Activated CD4-positive, alpha-beta T cell treated with anti-CD3 and anti-CD28 coated beads, Interleukin-2, amount 10 ng/mL, durations not matched to agents 7 days and 5 days (primary cell): ENCODE measurements at places on chromosomes 2 and 18. TPM values are rescaled to one million over a fixed set of nuclear protein-coding genes. Genes with fewer than 3 reads are reported as not detected.

DNA sequence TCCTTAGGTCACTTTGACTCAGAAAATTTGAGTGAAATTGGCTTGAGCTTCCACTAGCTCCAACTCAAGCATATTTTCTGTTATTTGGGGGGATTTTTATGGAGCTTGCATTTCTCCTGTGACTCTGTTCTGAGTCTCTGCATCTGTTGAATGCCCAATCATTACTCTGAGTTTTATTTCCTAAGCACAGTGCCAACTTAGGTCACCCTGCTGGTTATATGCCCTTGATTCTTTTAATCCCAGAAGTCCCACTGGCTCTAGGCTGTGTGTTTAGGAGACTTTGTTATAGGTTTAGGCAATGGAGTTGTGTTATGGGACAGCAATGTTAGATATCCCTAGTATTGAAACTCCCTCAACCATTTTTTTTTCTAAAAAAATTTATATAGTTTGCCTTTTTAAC is 198.2 kb upstream of the DTNA start:
- no peaks in the 10 kb centered on the region for H3K4me1 ChIP-seq
- DNase-seq, result no peak
- no peaks in the 10 kb centered on the region for H3K27me3 ChIP-seq
- H3K4me3 ChIP-seq, result no peak overlapping the region
- H3K36me3 ChIP-seq, result no peaks in the 10 kb centered on the region
- H3K27ac ChIP-seq, result no peak overlapping the region

GRCh38 chr2:189437926-189438325 is 3.3 kb upstream of the WDR75 start:
- H3K4me1 ChIP-seq, result peaks cover 12% of the 10 kb centered on the region
- no peak overlapping the region for H3K4me3 ChIP-seq
- DNase-seq, result no peak
- H3K27ac ChIP-seq, result no peak overlapping the region

- no peaks in the 10 kb centered on the region for H3K27me3 ChIP-seq
- H3K4me1 ChIP-seq, result no peaks in the 10 kb centered on the region
- H3K36me3 ChIP-seq, result no peaks in the 10 kb centered on the region
- no peak for DNase-seq
- H3K4me3 ChIP-seq, result no peak overlapping the region
Observed at GRCh38 chr2:71932037-71932779, 215.5 kb downstream of the CYP26B1 start.

DNA sequence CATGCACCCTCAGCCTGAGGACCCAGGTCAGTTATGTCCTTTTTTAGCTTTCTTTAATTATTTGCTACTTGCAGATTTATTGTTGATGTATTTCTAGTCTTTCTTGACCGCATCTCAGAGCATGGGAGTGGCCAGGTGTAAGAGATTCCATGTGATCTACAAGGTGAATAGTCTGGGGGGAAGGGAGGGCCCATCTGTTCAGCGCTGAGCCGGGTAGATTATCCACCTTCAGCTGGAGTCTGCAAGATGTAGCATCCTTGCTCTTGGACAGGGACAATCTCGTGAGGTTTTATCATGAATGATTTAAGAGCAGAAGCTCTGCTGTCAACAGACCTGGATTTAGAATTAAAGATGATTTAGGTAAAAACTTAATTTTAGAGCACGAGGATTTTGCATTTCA is 12.0 kb upstream of the DGKD start:
- no peak overlapping the region for H3K27ac ChIP-seq
- H3K4me3 ChIP-seq, result no peak overlapping the region
- H3K27me3 ChIP-seq, result peaks cover 2% of the 10 kb centered on the region

GRCh38 chr18:78836838-78837237 is 142.8 kb upstream of the SALL3 start:
- no peak overlapping the region for H3K4me3 ChIP-seq
- H3K27me3 ChIP-seq, result peaks cover 1% of the 10 kb centered on the region
- H3K27ac ChIP-seq, result no peak overlapping the region
- no peaks in the 10 kb centered on the region for H3K4me1 ChIP-seq
- DNase-seq, result no peak
- no peaks in the 10 kb centered on the region for H3K36me3 ChIP-seq

- no peak for DNase-seq
- H3K27ac ChIP-seq, result no peak overlapping the region
- H3K27me3 ChIP-seq, result peaks cover 27% of the 10 kb centered on the region
Observed at GRCh38 chr18:37394610-37394965, 171.0 kb downstream of the CELF4 start.

DNA sequence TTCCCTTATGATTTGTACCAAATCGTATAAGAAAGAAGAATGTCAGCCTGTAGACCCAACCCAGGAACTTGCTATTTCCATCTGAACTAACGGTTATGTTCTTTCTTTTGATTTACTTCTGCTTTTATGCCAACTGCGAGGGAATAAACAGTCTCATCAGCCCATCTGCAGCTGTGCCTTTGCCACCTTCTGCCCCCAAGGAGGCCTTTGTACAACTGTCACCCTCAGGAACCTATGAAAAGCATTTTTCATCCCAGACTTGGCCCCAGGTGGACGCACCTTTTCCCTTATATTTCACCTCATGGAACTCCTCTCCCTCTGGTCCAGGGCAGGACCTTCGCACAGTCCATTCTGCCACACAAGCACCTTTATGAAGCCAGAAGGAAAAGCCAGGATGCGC is 109.8 kb downstream of the AOX1 start:
- no peaks in the 10 kb centered on the region for H3K4me1 ChIP-seq
- H3K36me3 ChIP-seq, result no peaks in the 10 kb centered on the region
- H3K27me3 ChIP-seq, result peaks cover 2% of the 10 kb centered on the region
- no peak overlapping the region for H3K27ac ChIP-seq

SF3B1 gene
- total RNA-seq, result 347 TPM

TMEM37 gene
- not detected for total RNA-seq

DNA sequence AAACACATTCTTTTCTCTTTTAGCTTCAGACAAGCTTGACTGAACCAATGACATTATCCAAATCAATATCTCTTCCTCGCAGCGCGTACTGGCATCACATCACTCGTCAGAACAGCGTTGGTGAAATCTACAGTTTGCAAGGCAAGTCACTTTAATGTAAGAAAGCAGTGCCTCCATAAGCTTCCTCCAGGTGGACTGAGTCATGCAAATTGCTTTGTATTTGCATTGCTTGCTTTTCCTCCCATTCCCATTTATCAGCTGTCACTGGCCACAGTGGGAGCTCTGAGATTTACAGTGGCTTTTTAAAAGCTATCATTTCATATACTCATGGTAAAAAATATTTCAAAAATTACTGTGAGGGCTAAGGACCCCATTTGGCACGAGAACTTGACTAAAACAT is 189.9 kb downstream of the CD226 start:
- H3K36me3 ChIP-seq, result peaks cover 42% of the 10 kb centered on the region
- H3K27me3 ChIP-seq, result no peaks in the 10 kb centered on the region
- H3K27ac ChIP-seq, result no peak overlapping the region
- peaks cover 42% of the 10 kb centered on the region for H3K4me1 ChIP-seq

- H3K27ac ChIP-seq, result no peak overlapping the region
- no peak overlapping the region for H3K4me3 ChIP-seq
- peaks cover 5% of the 10 kb centered on the region for H3K36me3 ChIP-seq
- H3K4me1 ChIP-seq, result peaks cover 24% of the 10 kb centered on the region
- H3K27me3 ChIP-seq, result no peaks in the 10 kb centered on the region
Observed at GRCh38 chr2:206082298-206082843, 3.6 kb downstream of the INO80D start.
